ENCODE measurements at places on chromosomes 2 and 18. TPM values are rescaled to one million over a fixed set of nuclear protein-coding genes. Genes with fewer than 3 reads are reported as not detected.

Gene ELP2
- total RNA-seq: 77.7 TPM

Gene CYS1
- 0.62 TPM for total RNA-seq

Gene GATA6
- total RNA-seq: 0.35 TPM

Gene TFCP2L1
- total RNA-seq: not detected

Gene UBE2F
- 55.8 TPM for total RNA-seq

Gene ALPP
- total RNA-seq: not detected

Gene LAMA1
- 0.14 TPM for total RNA-seq

Gene CNGA3
- 0.14 TPM for total RNA-seq

Gene SDC1
- 99.6 TPM for total RNA-seq

Gene LOXHD1
- total RNA-seq: not detected

All from HFFc6 (cell line).